ENCODE measurements at places on chromosomes 12 and 14.

DNA sequence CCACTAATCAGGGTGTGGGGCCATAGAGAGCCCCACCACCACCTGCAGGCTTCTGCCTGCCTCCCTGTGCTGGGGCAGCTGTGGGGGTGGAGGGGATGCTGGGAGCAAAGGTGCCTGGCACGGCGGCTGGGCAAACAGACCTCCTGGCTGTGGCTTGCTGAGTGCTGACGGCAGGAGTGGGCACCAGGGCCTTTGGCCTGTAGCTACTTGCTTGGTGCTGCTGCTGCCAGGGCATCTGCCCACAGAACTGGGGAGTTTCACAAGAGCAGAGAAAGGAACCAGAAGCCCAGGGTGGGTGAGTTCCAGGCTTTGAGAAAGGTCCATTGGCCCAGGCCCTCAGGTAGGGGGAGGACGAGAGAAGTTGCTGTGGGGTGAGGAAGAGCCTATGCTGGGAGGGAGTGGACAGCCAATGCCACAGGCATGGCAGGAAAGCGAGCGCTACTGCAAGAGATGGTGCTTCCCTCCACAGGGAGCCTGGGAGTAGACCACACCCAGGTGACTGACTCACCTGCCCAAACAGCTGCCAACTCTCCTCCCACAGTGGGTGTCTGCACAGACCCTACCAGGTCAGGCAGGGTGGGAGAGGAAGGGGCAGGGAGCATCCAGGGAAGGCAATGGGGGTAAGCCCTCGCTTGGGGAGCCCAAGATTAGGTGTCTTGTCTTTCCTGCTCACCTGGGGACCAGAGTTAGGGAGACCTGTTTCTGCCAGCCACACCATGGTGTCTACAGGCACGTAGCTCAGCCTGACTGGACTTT is 39.0 kb upstream of the HDAC7 start:
- no peak for DNase-seq

DNA sequence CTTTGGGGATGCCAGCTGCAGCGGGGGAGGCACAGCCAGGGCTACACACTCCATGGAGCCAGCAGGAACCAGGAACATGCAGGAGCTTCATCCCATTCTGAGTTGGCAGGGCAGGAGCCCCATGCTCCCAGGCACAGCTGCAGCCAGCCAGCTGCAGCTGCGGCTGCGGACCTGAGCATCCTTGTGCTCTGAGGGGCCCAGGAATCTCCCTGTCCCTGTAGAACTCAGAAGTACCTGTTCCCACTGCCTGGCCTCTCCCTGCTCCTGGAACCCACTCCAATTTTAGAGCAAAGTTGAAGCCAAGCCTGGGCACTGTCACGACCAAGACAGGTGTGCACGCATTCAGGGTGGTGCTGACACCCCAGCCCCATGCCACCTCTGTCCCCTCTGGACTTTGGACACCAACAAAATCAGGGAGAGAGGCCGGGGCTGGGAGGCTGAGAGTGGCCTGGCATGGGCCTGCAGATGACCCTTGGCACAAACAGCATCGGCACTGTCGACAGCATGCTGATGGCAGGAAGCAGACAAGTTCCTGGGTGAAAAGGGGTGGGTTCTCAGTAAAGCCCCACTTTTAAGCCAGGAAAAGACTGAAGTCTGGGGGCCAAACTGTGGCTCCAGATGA is 257.3 kb upstream of the LRFN5 start:
- DNase-seq = no peak

GRCh38 chr14:33062881-33063280 is 124.2 kb downstream of the NPAS3 start:
- DNase-seq = no peak

- DNase-seq = no peak
These were observed 1.6 kb downstream of the SERPINA5 start for GRCh38 chr14:94582851-94583250.

- DNase-seq = no peak
These were observed 3.7 kb downstream of the TPCN1 start for GRCh38 chr12:113224955-113225354.

- no peak for DNase-seq
These were observed 68.4 kb downstream of the ANO6 start for GRCh38 chr12:45284096-45284901.

DNA sequence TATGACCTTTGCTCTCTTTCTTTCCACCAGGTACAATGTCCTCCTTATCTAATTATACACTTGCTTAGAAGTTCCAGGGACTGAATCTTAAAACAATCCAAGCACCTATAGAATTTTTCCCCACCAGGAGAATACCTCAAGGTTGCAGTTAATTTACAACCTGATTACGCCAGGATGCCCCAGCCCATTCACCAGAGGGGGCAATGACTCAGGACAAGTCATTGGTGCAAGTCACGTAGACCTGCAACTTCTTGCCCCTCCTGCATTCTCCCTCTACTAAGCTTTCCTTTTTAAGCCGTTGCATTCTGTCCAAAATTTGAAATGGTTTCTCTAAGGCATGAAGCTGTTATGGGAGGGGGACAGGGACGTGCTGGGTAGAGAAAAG is 111.1 kb upstream of the SCAF11 start:
- no peak for DNase-seq

GRCh38 chr12:112112409-112113133 is 4.0 kb upstream of the NAA25 start:
- DNase-seq = no peak

DNA sequence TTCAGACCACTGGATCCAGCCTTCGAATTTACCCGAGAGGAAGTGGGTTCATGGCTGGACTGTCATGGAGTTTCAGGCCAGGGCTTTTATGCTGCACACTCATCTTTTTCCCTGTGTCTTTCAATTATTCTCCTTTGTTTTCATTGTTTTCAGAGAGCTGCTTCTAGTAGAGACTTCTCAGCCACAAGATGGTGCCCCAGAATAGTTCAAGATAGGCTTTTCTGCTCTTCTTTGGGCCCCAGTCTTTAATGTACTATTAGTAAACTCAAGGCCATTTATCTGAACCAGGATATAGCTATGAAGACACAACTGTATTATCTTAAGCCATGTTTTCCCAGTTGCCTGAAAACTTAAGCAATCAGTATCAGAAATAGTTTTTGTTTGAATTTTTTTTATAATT is 30.4 kb upstream of the PSMA6 start:
- DNase-seq = no peak

DNA sequence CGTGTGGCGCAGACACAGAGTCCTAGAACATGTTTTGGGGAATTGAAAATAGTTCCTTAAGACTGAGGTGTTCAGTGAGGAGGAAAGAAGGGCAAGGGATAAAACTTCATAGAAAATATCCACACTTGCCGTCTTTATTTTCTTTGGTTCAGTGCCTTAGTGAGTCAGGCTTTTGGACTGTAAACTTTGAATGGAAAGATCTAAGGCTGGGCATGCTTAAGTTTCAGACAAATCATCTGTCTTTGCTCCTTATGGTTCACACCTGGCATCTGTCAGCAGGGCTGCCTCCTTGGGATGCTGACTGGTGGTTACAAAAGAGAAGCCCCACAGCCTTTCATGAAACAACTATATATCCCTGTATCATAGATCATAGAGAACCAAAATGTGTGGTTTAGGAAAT is 136.3 kb upstream of the PRICKLE1 start:
- no peak for DNase-seq

GRCh38 chr12:28413460-28414109 is 223.3 kb downstream of the CCDC91 start:
- DNase-seq = no peak

DNA sequence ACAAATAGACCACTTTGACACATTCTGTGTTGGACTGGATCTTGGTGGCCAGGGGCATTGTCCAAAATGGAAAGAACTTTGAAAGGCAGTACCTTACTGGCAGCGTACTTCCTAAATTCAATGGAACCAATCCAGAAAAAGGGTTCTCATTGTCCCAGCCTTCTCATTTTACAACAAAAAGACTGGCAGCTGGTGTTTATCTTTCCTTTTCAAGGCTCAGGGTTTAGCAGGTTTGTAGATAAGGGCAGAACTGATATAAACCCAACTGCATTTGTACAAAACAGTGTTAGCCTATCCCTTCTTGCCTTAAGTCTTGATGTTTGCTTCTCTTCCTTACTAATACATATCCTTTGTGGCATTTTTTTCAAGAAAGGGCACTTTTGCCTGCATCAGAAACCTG is 7.7 kb downstream of the THAP2 start:
- no peak for DNase-seq

Measured in stimulated activated CD4-positive, alpha-beta T cell treated with anti-CD3 and anti-CD28 coated beads, Interleukin-15, amount 100 ng/mL, for 1 hour (primary cell).